ENCODE measurements at places on chromosomes 7 and 10.

GRCh38 chr7:154183482-154183881 is 131.3 kb downstream of the DPP6 start:
- no peak for DNase-seq

- DNase-seq = no peak
Measured at GRCh38 chr7:142598297-142598696, 151.0 kb upstream of the PRSS1 start.

DNA sequence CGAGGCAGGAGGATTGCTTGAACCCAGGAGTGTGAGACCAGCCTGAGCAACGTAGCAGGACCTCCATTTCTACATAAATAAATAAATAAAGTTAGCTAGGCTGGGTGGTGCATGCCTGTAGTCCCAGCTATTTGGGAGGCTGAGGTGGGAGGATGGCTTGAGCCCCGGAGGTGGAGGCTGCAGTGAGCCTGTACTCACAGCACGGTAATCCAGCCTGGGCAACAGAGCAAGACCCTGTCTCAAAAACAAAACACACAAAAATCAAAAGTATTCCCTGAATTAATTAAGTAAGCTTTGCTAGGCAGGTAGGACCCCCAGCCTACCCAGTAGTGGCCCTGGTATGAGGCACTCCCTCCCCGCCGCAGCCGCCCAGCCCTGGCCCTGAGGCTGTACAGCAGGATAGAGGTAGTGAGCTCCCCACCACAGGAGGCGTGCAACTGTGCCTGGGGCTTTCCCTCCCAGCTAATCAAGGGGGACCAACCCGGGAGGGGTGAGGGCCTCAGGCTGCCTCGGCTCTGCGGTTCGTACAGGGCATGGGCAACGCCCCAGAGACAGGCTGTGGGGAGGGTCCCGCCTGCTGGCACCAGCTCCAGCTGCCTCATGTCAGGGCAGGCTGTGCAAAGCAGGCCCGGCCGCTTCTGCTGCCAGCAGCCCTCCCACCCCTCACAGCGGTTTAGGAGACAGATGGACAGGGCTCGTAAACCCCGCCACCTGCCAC is 1.0 kb upstream of the CYP2W1 start:
- DNase-seq = no peak

GRCh38 chr7:110600956-110601355 is 490.0 kb upstream of the LRRN3 start:
- no peak for DNase-seq

GRCh38 chr10:8776926-8777622 is 722.6 kb downstream of the GATA3 start:
- no peak for DNase-seq

- DNase-seq = no peak
Measured at GRCh38 chr7:118734541-118734940, 510.0 kb downstream of the ANKRD7 start.

GRCh38 chr7:70457883-70458680 is 673.9 kb upstream of the GALNT17 start:
- DNase-seq = no peak

DNA sequence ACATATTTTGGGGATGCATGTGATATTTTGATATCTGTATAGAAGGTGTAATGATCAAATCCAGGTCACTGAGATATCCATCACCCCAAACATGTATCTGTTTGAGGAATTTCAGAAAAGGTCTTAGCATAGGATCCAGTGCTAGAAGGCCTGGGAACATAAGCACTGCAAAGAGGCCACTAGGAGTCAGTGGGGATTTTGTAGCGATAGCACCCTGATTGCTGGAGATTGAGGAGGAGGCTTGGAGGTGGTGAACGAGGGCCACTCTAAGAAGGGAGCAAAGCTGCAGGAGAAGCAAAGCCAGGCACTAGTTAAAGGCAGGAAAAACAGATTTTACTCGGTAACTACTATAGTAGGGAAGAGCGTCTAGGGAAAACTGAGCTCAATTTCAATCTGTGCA is 324.0 kb downstream of the LHFPL3 start:
- DNase-seq = no peak

DNA sequence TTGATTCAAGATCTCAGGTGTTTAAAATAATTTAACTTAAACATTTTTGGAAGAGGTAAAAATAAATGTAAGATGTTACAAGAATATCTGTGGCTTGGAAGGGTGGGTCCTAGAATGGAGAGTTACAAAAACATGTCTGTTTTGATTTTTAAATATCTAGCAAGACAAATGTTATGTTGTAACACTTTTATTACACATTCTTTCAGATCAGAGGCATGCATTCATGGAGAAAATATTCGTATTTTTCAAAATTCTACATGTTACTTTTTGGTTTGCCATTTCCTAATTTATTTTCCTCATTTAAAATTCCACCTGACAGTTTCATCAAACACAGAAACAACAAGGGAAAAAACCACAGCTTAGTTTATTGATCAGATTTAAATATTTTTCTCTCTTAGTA is 10.0 kb downstream of the WBP1L start:
- no peak for DNase-seq

DNA sequence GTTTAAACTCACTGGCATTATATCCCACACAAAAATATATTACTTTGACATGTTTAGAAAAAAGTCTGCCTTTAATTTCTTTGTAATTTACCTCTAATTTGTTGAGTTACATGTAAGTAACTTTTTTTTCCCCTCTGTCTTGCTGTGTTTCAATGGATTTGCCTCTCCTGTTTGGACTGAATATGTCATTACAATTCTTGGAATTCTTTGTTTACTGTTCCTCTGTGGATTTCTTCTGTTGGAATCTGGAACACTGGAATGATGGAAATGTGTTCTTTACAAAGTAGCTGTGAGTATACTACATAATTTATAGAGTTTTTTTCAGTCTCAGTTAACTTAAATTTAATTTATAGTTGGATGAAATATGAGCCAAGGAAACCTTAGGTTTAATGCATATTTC is 30.4 kb downstream of the SEPTIN7 start:
- no peak for DNase-seq

Data from GM20000 (cell line).